ENCODE measurements at places on chromosomes 2 and 18.

DNA sequence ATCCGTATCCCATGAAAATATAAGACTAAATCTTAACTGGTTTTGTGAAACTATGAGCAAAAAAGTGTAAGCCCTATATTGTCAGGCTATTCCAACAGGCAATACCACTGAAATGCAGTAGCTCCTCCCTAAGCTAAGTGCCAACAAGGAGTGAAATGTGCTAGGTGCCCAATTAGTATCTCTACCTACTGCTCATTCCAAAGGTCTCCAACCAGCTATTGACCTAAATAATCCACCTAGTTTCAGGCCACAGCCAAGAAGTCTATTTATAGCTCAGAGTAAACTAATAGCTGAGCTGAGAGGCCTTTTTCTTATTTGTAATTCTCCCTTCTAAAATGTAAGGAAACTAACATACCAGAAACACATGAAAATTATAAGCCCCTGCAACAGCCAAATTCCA lies 482.2 kb downstream of the DCC start:
- no peak for DNase-seq

DNA sequence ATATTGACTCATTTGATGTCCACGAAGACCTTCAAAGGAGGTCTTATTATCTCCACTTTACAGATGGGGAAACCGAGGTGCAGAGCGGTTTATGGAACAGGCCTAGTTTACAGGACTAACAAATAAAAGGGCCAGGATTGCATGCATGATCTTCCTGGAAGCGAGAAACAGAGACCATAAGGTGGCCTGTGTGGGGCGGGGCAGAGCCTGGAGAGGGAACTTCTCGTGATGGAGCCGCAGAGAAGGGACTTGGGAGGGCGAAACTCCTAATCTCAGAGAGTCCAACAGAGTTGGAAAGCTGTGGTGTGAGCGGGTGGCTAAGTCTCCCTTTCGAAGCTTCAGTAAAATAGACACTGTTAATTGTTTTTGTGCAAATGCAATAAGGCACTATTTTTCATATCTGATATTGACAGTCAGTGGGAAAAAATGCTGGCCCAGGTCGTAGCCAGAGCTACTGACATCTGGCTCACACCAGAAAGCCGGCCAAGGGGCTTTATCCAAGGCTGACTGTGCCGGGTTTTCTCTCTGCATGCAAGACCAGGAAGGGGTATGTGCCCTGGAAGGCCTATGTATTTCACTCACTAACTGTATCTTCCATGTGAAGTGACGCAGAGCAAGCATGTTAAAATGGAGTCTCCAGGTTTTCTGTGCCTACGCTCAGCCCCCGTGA lies 4.5 kb downstream of the INPP5D start:
- DNase-seq = no peak

DNA sequence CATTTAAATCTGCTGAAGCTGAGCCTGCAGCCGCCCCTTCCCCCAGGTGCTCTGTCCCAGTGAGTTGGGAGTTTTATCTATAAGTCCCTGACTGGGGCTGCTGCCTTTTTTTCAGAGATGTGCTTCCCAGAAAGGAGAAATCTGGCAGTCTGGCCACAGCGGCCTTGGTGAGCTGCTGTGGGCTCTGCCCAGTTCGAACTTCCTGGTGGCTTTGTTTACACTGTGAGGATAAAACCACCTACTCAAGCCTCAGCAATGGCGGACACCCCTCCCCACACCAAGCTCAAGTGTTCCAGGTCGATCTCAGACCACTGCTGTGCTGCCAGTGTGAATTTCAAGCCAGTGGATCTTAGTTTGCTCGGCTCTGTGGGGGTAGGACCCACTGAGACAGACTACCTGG lies 97.3 kb downstream of the ACAA2 start:
- no peak for DNase-seq

DNA sequence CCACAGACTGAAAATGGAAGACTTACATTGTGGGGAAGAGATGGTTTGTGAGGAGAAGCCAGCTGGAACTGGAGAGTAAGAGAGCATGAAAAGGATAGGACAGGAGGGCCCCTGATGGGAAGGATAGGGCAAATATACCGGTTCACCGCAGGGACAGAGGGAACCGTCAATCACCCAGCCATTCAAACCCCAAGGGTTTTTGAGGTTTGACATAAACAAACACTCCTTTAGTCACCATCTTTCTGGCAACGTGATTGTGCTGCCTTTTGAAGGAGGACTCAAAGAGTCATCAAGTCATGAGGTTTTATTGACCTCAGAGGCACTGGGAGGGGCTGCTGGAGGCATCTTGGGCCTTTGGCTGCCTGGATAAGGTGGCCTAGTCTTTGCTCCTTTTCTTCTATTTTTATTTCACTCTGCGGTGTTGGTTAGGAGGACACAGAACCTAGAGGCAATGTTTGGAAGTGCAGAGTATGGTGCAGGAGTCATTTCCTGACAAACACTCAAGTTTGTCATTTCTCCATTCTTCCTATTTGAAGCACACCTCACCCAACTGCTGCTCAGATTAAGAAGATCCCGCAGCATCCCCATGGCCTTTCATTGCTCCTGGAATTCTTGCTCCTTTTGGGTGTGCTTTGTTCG lies 487.3 kb upstream of the SPRED2 start:
- DNase-seq = no peak

GRCh38 chr2:119753041-119753929 lies 6.4 kb upstream of the PTPN4 start:
- DNase-seq = no peak

DNA sequence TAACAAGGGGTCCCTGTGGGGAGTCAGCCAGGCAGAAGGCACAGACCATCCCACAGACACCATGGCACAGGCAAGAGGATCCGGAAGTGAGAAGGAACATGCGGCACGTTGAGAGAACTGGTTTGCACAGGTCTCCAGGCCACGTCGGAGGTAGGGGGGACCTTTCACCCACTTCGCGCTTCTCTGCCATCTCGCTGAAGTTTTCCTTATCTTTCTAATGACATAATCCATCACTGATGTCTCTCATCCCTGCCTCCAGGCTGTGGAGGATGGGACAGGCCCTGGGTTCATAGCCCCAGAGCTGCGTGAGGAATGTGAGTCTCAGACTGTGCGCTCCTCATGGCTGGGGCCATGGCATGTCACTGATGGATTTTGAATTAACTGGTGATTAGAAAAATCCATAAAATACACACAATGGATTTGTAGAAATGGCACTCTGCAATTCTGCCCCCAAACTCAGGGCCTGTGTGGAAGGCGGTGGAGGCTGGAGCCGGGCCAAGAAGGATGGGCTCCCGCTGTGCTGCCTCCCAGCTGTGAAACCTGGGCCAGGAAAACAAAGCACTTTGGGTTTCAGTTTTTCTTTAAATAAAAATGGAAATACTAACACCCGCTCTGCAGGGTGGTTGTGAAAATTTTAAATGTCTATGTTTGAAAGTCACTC lies 113.3 kb upstream of the ALKAL2 start:
- no peak for DNase-seq

DNA sequence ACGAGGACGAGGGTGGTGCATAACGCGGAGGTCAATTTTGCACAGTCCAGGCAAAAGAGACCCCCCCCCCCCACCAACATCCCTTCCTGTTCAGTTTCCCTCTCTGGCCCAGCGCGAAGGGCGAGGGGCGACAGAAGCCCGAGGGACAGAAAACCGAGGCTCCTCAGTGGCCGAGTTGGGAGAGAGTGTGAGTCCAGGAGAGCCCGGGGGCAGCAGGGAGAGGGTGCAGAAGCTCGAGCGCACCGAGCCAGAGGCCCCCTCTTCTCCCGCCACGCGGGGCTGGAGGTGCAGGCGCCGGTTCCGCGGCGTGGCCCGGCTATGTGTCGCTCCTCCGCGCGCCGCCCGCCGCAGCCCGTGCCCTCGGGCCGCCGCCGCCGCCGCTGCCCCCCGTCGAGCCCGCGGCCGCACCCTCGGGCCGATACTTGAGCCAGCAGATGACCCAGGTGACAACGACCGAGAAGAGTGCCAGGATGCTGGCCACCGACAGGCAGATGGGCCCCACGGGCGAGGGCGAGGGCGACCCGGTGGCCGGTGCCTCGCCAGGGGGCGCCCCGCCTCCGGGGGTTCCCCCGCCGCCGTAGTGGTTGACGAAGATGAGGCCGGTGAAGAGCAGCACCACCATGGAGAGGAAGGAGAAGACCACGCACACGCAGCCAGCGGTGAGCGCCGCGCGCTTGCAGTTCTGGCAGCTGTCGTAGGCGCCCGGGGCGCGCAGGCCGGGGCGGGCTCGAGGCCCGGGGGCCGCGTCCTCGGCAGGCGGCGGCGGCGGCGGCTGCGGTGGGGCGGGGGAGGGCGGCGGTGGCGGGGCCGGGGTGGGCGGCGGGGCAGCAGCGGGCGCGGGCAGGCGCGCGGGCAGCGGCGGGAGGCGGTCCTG lies 20.2 kb upstream of the PAX3 start:
- no peak for DNase-seq

GRCh38 chr18:7757175-7757574 lies 190.1 kb downstream of the PTPRM start:
- DNase-seq = no peak

GRCh38 chr18:79371561-79372121 lies 24.1 kb upstream of the NFATC1 start:
- no peak for DNase-seq

- no peak for DNase-seq
These were observed 296.2 kb upstream of the SPRED2 start for GRCh38 chr2:65728477-65729180.

DNA sequence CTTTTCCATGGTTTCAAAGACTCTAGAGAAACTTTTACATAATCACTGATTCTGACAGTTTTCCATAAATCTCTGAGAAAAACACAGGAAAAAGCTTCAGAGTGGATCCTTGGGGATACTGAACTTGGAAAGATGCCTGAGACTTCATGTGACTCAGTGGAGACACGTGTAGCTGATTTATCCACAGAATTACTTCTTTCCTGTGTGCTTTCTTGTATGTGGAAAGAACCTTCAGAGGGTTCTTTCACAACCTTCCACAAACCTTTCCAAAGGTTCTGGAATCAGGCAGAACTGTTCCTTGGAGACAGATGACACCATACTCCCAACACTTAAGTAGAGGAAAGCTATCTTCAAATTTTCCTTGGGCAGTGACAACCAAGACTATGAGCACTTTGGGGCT lies 207.2 kb downstream of the RND3 start:
- no peak for DNase-seq

DNA sequence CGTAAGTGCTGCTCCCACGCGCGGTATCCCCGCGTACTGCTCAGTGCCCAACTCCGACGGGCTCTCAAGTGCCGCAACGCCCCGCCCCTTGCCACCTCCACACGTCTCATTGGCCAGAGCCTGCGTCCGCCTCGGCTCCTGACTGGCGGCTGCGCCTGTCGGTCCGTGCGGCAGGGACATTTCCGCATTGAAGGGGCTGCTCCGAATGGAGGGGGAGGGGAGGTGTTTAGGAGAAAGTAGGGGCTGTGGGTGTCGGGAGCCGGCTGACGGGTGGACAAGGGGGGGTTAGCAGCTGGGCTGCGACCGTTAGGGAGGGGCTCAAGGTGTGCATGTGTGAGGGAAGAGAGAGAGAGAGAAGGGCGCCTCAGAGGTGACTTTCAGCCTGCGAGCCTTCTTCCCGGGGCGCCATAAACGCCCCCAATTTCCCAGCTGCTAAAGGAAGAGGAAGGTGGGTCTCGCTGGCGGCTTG lies 877 bp upstream of the UGP2 start:
- peak; percentile 97 for DNase-seq

DNA sequence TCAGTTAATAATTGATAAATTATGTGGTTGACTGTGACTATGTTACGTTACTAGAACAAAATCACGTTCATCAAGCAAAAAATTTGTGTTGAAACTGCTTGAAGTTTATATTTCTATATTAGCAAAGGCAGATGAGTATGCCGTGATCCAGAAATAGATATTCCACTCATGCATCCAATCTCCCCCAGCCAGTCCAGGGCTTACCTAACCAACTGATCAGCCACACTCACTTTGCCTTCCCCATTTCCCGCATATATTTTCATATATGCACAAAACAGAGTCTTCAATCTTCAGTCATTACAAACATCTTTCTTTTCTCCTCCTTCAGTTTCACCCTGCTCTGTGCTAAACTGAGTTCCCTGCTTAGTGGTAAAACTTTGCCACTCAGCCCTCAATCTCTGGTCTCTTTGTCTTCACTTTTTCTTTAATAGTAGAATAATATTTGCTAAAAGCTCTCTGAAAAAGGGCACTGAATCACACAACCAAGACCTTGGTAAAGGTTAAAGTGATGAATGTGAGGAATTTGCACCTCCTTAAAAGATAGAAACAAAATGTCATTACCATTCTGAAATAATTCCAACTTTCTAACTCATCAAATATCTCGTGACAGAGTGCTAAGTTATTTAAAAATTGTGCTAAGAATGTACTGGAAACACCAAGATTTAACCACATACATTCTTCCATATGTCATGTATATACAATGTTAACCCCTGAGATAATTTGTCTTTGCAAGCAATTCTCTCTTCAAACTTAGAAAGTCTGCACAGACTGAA lies 893.2 kb upstream of the CRIM1 start:
- no peak for DNase-seq

DNA sequence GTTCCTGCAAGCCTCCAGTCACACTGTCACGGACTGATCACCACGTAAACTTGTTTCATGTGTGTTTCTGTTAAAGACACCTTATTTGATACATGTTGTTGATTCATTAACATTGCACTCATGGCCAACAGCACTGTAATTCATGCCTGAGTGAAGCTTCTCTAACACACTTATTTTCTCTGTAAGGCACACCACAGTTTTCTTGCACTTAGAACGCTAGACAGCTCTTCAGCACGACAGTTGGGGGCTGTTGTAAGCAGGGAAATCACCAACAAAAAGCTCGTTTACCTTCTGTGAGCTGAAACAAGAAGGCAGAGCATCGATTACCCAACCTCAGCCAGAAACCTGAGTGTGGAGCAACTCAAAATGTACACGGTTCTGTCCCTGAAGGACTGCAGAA lies 28.1 kb downstream of the TNFRSF11A start:
- DNase-seq = no peak

GRCh38 chr2:155190342-155190741 lies 491.8 kb downstream of the KCNJ3 start:
- no peak for DNase-seq

GRCh38 chr2:105394951-105395611 lies 3.8 kb downstream of the FHL2 start:
- no peak for DNase-seq

DNA sequence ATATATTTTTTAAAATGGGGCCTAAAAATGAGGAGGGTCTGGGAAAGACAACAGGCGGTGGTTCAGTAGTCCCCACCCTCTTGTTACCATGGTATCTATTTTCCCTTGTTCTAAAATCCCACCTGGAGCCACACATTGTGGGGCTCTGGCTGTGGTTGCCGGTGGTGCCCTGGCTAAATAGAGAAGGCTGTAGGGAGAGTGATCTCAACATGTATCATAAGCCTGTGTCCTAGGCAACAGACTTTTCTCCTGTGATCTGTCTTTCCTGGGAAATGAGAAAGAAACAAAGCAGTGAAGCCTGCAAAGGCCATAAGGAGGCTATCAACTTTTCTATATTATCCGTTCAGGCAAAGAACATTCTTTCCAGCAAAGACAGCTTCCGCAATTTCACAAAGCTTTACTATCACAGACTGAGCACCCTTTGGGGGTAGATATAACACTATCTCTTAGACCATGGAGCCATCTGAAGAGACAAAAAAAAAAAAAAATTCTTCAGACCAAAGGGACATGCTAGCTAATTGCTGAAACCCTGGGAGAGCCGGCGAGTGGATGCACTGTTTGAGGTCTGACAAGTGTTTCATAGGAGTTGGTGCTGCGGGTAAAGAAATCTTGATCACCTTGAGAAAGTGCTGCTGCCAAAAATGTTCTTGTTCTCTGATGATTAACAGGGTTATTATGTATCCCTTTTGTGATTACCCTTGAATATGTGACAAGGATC lies 879.2 kb upstream of the DDX18 start:
- DNase-seq = no peak
